Activated T-helper 1 cell treated with anti-CD3 and anti-CD28 coated beads, Interleukin-12 subunit alpha, Interleukin-12 subunit beta, Interleukin-2, Interleukin-4 antibody, amounts not matched to agents 30 ng/mL and 10 ng/mL and 1 ng/mL, durations not matched to agents 14 hours and 24 hours and 36 hours (primary cell): ENCODE measurements at places on chromosomes 7 and 10.

GRCh38 chr10:74640134-74640921 lies 186.1 kb upstream of the KAT6B start:
- DNase-seq = no peak
- H3K4me3 ChIP-seq = no peak overlapping the region
- H3K4me1 ChIP-seq = no peaks in the 10 kb centered on the region

GRCh38 chr10:31769564-31769963 lies 159.1 kb downstream of the ARHGAP12 start:
- no peaks in the 10 kb centered on the region for H3K36me3 ChIP-seq
- H3K27ac ChIP-seq = no peak overlapping the region
- no peaks in the 10 kb centered on the region for H3K27me3 ChIP-seq
- no peak for DNase-seq
- no peak overlapping the region for H3K4me3 ChIP-seq

- no peak for DNase-seq
- H3K4me3 ChIP-seq = no peak overlapping the region
- H3K36me3 ChIP-seq = no peaks in the 10 kb centered on the region
- H3K27ac ChIP-seq = no peak overlapping the region
Measured at GRCh38 chr7:155864991-155865690, 52.9 kb upstream of the SHH start.

- no peaks in the 10 kb centered on the region for H3K36me3 ChIP-seq
- H3K27ac ChIP-seq = no peak overlapping the region
- DNase-seq = no peak
- H3K4me3 ChIP-seq = no peak overlapping the region
- H3K4me1 ChIP-seq = no peaks in the 10 kb centered on the region
- H3K27me3 ChIP-seq = peaks cover 14% of the 10 kb centered on the region
Measured at GRCh38 chr10:113047963-113048781, 98.1 kb downstream of the TCF7L2 start.

GRCh38 chr10:8130973-8131911 lies 76.8 kb downstream of the GATA3 start:
- peak; percentile 50 for DNase-seq
- peaks cover 62% of the 10 kb centered on the region for H3K4me1 ChIP-seq
- peaks cover 5% of the 10 kb centered on the region for H3K27me3 ChIP-seq
- peaks cover 3% of the 10 kb centered on the region for H3K36me3 ChIP-seq
- H3K27ac ChIP-seq = peak overlapping the region; percentile 90

DNA sequence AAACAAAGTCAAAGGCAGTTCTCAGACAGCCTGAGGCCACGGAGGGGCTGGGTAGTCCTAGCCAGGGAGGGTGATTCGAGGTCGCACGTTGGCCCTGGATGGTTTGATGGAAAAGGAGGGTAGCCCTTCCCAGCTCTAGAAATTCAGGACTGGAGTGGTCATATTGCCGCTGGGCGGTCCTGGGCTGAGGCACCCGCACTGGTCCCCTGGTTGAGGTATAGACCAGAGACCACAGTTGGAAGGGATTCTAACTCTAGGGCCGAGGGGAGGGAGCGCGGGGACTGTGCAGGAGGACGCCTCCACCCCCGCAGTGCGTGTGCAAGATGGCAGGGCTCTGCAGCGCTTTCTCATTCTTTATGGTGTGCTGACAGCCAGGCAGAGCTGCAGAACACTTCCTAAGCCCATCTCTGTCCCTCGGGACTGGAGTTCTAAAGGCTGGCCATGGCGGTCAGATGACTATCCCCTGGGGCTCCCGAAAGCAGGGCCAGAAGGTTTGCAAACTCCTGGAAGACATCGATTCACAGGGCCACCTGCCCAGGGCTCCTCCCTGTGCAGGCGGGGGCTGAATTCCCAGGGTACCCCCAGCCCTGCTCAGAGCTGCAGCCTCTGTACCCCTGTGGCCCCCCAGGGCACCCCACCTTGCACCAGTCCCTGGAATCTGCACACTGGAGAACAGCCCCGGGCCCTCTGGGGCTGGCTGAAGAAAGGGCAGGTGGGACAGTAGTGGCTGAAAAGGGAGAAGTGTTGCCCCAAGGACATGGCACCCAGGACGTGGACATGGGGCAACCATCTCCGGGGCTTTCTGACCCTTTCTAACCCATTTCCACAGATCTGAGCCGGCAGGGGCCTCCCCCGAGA lies 51.0 kb upstream of the ELN start:
- no peak overlapping the region for H3K27ac ChIP-seq
- H3K4me1 ChIP-seq = no peaks in the 10 kb centered on the region
- no peak overlapping the region for H3K4me3 ChIP-seq
- peaks cover 4% of the 10 kb centered on the region for H3K27me3 ChIP-seq
- DNase-seq = no peak

GRCh38 chr10:129894698-129895097 lies 69.4 kb downstream of the EBF3 start:
- no peak overlapping the region for H3K27ac ChIP-seq
- H3K27me3 ChIP-seq = peaks cover 15% of the 10 kb centered on the region
- no peak overlapping the region for H3K4me3 ChIP-seq
- no peaks in the 10 kb centered on the region for H3K36me3 ChIP-seq
- no peaks in the 10 kb centered on the region for H3K4me1 ChIP-seq

DNA sequence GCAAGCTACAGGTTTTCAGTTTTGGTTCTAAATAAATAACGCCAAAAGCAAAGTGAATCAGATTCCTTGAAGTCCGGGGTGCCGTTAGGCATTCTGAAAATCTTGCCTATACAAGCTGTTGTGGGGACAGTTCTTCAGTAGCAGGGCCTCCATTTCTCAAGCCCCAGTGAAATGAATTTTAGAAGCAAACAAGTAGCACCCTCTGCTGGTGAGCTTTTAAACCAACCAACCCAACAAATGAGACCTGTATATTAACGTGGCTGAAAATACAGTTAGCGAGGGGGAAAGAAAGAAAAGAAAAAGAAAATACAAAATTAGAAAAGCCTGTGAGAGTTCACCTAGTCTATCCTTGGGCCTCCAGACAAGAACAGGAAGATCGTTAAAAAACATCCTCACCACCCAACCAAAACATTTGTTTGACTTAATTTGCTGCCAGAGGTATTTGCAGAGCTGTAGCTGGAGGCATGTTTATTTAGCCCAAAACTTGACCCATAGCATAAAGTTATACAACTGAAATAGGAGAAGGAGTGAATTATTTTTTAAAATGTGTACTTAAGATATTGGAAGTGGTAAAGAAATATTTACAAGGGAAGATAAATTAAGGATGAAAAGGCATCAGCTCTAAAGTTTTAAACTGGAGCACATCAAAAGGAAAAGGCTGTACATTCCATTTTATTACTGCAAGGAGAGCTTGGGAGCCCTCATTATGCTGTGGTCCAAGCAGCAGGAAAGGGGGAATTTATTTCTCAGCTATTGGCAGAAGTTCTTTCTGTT lies 98.9 kb downstream of the DYNC1I1 start:
- H3K27ac ChIP-seq = no peak overlapping the region
- no peaks in the 10 kb centered on the region for H3K27me3 ChIP-seq
- no peak for DNase-seq
- no peaks in the 10 kb centered on the region for H3K36me3 ChIP-seq
- H3K4me3 ChIP-seq = no peak overlapping the region
- H3K4me1 ChIP-seq = no peaks in the 10 kb centered on the region

DNA sequence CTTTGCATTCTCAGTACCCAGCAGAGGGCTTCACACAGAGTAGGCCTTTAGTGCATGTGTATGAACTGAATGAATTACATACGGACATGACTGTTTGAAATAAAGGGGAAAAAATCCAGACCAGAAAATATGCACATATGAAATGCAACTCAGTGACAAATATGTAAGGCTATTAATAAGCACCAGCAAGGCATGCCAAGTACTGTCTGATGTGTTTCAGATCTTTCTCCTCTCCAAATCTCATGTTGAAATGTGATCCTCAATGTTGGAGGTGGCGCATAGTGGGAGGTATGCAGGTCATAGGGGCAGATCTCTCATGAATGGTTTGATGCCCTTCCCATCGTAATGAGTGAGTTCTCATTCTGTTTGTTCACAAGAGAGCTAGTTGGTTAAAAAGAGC lies 87.3 kb upstream of the TOMM7 start:
- no peak overlapping the region for H3K27ac ChIP-seq
- H3K4me3 ChIP-seq = no peak overlapping the region
- H3K4me1 ChIP-seq = no peaks in the 10 kb centered on the region
- peaks cover 4% of the 10 kb centered on the region for H3K36me3 ChIP-seq
- DNase-seq = no peak

- H3K4me1 ChIP-seq = peaks cover 71% of the 10 kb centered on the region
- H3K27ac ChIP-seq = no peak overlapping the region
- peaks cover 65% of the 10 kb centered on the region for H3K36me3 ChIP-seq
Measured at GRCh38 chr10:11261143-11261542, 243.5 kb downstream of the CELF2 start.

DNA sequence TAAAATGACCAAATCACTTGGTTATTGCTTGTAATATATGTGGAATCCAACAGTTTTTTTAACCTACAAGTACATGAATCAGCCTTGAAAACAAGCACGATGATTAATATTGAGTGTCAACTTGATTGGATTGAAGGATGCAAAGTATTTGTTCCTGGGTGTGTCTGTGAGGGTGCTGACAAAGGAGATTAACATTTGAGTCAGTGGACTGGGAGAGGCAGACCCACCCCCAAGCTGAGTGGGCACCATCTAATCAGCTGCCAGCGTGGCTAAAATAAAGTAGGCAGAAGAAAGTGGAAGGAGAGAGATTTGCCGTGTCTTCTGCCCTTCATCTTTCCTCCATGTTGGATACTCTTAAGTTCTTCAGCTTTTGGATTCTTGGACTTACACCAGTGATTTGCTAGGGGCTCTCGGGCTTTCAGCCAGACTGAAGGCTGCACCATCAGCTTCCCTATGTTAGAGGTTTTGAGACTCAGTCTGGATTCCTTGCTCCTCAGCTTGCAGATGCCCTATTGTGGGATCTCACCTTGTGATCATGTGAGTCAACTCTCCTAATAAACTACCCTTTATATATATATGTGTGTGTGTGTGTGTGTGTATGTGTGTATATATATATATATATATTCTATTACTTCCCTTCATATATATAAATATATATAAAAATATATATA lies 118.4 kb upstream of the WDR11 start:
- no peaks in the 10 kb centered on the region for H3K4me1 ChIP-seq
- DNase-seq = no peak
- no peak overlapping the region for H3K4me3 ChIP-seq
- no peak overlapping the region for H3K27ac ChIP-seq
